K562 (cell line): ENCODE measurements at places on chromosomes 7 and 10. TPM values are rescaled to one million over a fixed set of nuclear protein-coding genes. Genes with fewer than 3 reads are reported as not detected.

The FAM25C gene
- polyA plus RNA-seq = not detected in 2 replicates

The ZNF365 gene
- not detected in 2 replicates for polyA plus RNA-seq

The ABHD11 gene
- 40.7 and 41.7 TPM in 2 replicates for polyA plus RNA-seq

The DRGX gene
- polyA plus RNA-seq = not detected in 2 replicates

The GPR15LG gene
- not detected in 2 replicates for polyA plus RNA-seq

The ZNF804B gene
- polyA plus RNA-seq = not detected in 2 replicates

The UPK3B gene
- polyA plus RNA-seq = not detected in 2 replicates

The NEUROD6 gene
- not detected in 2 replicates for polyA plus RNA-seq

The FFAR4 gene
- not detected in 2 replicates for polyA plus RNA-seq

The SPDYE2 gene
- polyA plus RNA-seq = not detected in 2 replicates

The COL13A1 gene
- polyA plus RNA-seq = not detected in 2 replicates

The FXYD4 gene
- polyA plus RNA-seq = 0.94 TPM in 1 of 2 replicates, not detected in the other

The UTF1 gene
- polyA plus RNA-seq = 0.46 TPM in 1 of 2 replicates, not detected in the other

The AEBP1 gene
- 0.03 TPM in 1 of 2 replicates, not detected in the other for polyA plus RNA-seq

The ETV1 gene
- 10.5 and 12.0 TPM in 2 replicates for polyA plus RNA-seq

The ANKRD30A gene
- polyA plus RNA-seq = not detected in 2 replicates

The OGDHL gene
- 1.5 and 1.7 TPM in 2 replicates for polyA plus RNA-seq

The EZH2 gene
- 137 and 157 TPM in 2 replicates for polyA plus RNA-seq

The TMEM26 gene
- not detected in 2 replicates for polyA plus RNA-seq
